ENCODE measurements at places on chromosomes 13 and 19.

GRCh38 chr13:70023516-70023915 is 84.1 kb upstream of the ATXN8OS start:
- DNase-seq: no peak

DNA sequence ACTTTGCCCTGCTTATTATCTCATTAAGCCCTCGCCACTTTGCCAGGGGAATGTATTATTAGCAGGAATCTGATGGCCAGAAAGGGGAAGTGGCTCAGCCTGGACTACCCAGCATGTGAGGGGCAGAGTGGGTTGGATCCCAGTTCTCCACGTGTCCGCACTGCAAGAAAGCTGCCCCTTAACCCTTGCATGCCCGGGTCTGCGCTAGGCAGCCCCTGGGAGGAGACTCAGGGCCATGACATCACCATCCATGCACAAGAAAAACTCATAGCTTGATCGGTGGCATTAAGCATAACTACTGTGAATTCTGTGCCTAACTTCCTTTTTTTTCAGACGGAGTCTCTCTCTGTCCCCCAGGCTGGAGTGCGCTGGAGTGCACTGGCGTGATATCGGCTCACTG is 8.9 kb downstream of the CACNG8 start:
- DNase-seq: peak; percentile 68

DNA sequence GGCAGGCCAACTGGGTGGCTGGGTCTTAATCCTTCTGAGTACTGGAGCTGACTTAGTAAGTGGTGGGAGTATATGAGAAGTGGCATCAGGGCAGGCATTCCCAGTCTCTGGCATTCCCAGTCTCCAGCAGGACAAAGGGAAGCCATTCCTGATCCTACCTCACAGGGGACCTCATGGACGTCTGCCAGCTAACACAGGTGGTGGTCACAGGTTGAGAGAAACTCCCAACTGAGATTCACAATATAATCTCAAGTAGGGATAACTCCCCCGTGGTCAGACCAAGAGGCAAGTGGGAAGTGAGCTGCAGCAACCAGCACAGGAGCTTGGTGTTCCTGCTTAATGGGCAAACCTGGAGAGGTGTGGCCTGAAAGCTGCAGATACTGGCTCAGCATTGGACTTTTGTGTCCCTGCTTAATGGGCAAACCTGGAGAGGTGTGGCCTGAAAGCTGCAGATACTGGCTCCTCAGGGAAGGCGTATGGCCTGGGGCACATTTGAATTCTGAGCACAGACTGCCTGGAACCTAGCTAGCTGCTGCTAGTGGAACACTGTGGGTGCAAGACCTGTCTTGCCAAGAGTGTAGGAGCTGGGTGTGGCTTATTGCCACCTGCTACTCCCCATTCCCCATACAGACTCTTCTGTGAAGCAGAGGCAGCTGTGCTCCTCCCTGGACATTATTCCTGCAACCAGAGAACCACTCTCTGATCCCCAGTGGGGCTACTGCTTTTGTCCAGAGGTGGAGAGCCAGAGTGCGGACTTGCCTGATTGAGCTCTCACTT is 25.9 kb upstream of the OR10H2 start:
- DNase-seq: no peak

GRCh38 chr19:6481541-6482342 is at the start of gene DENND1C:
Gene DENND1C (minus strand): TSS chr19:6481787. CDS start chr19:6481695, 92 bp downstream.
- DNase-seq: peak; percentile 75

- DNase-seq: peak; percentile 30
These were observed 493 bp upstream of the LHFPL6 start for GRCh38 chr13:39603424-39603947.

- DNase-seq: no peak
These were observed 905.6 kb upstream of the SPRY2 start for GRCh38 chr13:81246556-81246955.

GRCh38 chr13:99894840-99895443 is 76.6 kb downstream of the ZIC5 start:
- no peak for DNase-seq

GRCh38 chr13:110593430-110594130 is 21.8 kb upstream of the NAXD start:
- peak; percentile 73 for DNase-seq

DNA sequence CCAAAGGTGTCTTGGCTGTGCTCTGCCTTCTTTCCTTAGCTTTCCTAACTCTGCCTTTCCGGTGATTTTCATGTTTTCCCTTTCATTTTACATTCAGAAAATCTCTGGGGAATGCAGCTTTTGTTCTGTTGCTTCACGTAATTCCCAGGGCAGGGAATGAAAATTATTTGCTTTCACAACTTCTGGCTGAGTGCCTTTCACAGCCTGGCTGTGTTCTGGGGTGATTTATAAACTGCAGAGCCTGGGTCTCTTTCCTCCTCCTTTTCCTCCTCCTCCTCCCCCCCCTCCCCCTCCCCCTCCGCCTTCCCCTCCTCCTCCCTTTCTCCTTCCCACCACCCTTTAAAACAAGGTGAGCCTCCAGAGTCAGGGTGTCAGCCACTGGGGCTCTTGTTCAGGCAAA is 84.3 kb downstream of the RNASEH2B start:
- no peak for DNase-seq

- no peak for DNase-seq
These were observed 59.1 kb upstream of the PDX1 start for GRCh38 chr13:27860743-27861142.

- no peak for DNase-seq
These were observed 8.8 kb downstream of the ZIC2 start for GRCh38 chr13:99990126-99990977.

- DNase-seq: no peak
These were observed 104.5 kb downstream of the PIBF1 start for GRCh38 chr13:72886272-72887067.

GRCh38 chr13:40640202-40640601 is 26.2 kb downstream of the FOXO1 start:
- no peak for DNase-seq
